ENCODE measurements at places on chromosomes 6 and 20.

DNA sequence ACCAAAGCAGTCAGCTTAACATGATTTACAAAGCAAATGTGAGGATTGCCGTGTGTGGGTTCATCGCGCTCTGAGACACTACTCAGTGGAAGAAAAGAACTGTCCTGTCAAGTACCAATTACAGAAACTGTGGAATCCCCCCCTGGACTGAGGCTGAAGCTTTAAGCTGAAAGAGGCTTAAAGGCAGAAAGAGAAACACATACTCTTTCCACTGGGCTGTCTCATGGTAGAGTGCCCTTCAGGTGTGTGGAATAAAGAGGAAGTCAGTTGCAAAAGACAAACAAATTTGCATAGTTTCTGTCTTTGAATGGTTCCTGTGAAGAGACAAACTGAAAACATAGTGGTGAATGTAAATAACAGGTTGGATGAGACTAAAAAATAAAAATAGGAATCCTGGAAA lies 560.4 kb upstream of the SYNCRIP start:
- DNase-seq = no peak

DNA sequence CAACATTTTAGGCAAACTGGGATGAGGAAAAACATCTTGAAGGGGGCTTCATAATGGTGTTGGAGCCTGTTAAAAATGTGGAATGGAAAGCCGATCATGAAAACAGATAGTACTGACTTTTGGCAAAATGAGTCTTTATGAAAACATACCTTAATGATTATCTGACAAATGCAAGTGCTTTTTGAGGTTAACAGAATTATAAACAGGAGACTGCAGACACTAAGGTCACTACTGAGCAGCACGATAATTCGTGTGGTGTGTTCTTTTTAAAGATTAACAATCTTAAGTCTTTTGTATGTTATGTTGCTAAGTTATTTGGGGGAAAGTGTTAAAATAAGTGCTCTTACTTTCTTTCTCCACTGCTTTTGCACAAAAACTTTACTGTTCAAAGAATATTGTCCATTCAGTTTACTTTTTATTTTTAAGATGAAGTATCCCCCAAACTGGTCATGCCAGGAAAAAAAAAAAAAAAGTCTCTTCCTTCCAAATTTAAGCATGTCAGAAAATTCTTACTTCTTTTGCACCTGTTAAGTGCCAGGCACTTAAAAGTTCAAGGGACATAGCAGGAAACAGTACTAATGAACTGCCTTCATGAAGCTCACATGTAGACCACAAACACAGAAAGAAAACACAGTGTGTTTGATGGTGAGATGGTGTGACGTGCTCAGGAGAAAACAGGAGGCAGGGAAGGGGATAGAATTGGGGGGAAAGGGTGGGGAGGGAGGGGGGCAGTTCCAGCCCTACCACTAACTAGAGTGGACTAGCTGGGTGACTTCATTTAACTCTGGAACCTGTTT lies 73.2 kb downstream of the CDYL start:
- DNase-seq = no peak

DNA sequence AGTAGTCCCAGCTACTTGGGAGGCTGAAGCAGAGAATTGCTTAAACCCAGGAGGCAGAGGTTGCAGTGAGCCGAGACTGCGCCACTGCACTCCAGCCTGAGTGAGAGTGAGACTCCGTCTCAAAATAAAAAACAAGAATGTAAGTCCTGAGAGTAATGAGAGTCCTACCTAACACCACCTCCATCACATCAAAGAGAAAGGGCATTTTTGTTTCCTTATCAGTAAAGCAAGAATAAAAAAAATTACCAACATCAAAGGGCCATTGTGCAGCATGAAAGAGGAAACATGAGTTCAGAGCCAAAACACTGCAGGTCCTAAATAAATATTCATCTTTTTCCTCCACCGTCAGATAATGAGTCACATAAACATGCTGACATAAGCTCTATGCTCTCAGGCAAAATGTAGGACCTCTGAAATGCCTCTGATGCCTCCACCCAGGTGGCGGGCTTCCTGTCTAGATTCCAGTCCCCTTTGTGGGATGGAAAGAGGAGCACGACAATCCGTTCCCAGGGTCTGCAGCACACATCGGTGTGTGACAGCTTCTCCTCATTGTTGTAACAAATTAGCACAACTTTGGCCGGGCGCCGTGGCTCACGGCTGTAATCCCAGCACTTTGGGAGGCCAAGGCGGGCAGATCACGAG lies 7.2 kb downstream of the ATP9A start:
- DNase-seq = no peak

DNA sequence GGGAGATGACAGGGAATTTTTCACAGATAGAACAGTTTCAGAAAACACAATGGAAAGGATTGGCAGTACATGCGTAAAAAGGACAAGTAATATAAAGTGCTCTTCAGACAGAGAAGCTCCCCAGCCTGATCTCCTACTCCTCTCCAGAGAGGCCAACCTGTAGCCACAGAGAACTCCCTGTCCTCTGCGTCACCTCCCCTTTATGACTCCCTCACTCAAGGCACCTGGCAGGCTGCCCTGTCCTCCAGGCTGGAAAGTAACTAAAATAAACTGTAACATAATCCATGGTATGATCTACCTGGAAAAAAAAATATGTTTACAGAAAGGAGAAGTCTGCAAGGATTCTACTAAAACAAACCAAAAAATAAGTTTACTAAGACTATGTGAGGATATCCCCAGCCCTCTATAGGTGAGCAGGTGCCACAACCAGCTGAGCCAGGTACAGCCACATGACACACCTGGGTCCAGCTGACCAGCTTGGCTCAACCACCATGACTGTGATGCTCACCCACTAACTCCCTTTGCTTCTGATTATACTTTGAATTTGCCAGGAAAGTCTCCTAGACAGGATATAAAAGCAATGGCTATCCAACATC lies 29.2 kb downstream of the MBOAT1 start:
- DNase-seq = no peak

GRCh38 chr6:75499640-75500039 lies 6.0 kb upstream of the FILIP1 start:
- DNase-seq = no peak

- no peak for DNase-seq
Measured at GRCh38 chr20:25084626-25085187, 2.8 kb upstream of the VSX1 start.

- no peak for DNase-seq
Measured at GRCh38 chr6:163728442-163729126, 314.1 kb downstream of the QKI start.

DNA sequence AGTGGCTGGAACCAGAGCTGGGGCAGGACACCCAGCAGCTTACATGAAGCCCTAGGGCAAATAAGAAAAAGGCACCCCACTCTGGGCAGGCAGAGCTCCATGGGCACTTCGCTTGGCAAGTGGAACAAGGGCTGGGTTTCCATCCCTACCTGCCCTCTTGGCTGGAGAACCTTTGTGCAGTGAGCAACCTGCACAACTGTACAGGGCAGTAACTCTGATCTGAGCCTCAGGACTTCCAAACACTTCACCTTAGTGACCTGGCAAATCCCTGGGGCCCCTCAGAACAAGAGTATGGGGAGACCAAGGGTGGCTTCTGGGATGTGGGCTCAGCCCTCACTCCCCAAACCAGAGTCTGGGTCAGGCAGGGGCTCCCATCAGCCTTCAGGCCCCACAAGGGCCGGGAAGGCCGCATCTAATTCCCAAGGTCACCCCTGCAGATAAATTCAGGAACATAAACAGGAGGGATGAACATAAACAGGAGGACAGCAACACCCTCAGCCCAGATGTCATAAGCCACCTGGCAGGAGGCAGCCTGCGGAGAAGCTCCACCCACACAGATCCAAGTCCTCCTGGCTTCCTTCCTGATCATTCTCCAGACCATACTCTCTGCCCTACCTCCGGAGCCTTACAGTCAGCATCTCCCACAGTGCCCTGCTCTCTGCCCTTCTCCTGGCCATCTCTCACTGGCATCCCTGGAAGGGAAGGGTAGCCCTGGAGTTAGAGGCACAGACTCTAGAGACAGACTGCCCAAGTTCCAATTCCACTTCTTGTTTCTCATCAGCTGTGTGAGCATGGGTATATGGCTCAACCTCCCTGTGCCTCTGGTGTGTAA lies 37.5 kb downstream of the HNF4A start:
- DNase-seq = no peak

DNA sequence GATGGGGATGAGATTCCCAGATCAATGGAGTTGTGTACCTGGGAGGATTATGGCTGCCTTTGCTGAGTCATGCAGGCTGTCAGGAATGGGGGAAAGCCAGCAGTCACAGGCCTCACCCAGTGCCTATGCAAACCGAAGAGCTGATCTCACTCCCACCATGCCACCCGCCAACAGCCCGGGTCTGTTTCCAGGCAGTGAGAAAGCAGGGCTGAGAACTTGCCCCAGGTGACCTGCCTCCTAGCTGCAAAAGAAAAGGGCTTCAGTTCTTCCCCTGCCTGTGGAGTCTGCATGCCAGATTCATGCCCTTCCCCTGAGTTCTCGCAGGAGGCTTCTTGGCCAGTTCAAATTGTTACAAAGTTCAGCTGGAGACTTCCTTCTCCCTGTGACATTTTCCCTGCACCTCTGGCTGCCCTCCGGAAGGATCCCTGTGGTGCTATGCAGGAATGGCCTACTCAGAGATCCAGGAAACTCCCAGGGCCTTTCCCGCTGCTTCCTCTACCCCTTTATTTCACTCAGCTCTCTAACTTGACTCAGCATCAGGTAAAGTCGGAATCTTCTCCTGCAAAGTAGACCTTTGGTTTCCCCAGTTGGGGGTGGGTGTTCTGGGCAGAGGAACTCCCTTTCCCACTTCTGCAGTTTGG lies 71.5 kb upstream of the B3GAT2 start:
- DNase-seq = no peak

DNA sequence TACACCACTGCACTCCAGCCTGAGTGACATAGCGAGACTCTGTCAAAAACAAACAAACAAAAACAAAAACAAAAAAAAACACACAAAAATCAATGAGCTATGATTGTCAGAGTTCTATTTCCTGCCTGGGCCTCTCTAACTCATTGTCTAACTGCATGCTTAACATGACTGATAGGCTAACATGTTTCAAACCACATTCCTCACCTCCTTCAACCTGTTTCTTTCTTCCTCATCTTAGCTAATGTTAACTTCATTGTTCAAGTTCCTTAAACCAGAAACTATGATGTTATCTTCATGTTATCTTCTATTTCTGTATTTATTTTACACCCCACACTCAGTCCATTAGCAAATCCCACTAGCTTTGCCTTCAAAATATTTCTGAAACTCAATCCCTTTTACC lies 41.5 kb downstream of the BEND6 start:
- no peak for DNase-seq

DNA sequence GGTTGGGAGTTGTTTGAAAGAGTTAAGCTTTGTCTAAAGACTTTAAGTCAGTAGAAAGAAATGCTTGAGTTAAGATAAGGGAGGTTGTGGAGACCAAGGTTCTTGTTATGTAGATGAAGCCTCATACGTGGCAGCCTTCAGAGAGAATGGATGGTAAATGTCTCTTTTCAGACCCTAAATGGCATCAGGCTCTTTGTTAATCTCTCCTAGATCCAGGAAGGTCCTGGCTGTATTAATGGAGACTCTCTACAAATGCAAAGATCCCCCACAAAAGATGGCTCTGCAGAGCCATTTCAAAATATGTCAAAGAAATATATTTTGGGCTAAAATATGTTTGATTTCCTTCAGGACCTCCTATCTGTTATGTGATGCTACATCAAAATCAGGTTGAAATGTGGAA lies 161.6 kb downstream of the ADAT2 start:
- DNase-seq = no peak

- no peak for DNase-seq
Measured at GRCh38 chr6:74578339-74578738, 627.5 kb downstream of the COL12A1 start.

DNA sequence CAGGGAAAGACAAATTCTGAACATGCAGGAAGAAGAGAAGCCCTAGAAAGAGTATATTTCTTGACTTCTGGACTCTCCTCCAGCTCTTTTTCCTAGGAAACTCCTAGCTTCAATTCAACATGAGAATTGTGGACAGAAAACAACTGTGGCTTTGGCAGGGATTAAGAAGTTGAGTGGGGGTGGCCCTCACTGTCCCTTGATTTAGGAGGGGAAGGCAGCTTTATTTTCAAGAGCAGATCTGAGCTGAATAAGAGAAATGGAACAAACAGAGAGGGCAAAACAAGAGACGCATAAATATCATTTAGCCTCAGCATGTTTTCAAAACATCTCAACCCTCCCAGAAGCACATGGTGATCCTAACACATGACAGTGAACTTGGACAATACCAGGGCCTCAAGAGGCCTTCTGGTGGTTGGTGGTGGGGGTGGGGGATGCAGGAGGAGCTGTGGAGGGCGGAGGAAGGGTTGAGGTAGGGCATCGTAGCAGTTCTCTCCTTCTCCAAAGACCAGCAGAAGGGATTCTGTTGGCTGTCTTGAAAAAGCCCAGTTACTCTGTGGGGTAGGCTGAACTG lies 21.1 kb upstream of the TAGAP start:
- no peak for DNase-seq

All from caudate nucleus (tissue), 63 donors.